Central memory CD8-positive, alpha-beta T cell (primary cell): ENCODE measurements at places on chromosomes 13 and 19.

DNA sequence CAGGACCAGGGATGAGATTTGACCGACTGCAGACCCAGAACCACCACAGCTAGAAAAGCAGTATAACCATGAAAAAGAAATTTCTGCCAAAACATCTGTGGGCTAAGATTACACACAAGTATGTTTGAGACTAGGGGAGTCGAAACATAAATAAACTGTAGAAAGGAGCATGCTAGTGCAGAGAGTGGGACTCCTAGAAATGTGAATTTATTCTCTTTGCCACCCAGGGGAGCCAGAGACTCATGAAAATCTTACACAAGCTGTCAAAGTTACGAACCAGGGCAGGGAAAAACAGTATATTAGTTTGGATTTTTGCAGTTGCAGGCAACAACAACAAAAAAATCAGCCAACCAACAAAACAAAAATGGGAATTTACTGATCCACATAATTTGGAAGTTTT is 12.3 kb upstream of the HSPH1 start:
- no peak for DNase-seq

DNA sequence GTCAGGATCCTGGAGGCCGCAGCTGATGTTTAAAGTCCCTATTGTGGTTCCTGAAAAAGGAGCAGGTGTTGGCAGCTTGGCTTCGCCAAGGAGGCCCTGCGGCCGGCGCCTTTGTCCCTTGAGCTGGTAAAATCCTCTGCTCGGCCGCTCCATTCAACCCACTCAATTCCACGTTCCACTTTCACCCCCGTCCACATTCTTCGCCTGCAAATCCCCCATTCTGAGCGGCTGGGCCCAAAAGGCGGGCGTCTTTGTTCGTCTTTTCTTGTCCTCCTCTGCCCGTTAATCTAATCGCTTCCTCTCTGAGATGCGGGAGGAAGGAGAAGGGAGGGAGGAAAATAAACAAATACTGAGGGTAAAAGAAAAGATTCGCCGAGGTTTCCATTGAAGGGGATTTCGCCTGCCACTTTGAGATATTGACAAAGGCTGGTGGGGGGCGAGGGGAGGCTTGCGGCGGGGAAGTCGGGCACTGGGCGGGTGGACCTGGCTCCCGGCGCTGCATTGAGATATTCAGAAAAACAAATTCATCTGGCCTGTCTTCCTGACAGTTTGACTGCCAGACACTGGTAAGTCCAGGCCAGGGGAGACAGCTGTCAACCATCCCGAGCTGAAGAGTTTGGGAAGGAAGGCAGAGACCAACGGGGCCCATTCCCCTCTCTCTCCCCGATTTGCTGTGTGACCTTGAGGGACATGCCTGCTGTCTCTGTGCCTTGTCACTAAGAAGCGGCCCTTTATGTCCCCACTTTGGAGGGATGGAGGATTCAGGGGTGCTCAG is 37.6 kb downstream of the ZNRF4 start:
- DNase-seq, result no peak

DNA sequence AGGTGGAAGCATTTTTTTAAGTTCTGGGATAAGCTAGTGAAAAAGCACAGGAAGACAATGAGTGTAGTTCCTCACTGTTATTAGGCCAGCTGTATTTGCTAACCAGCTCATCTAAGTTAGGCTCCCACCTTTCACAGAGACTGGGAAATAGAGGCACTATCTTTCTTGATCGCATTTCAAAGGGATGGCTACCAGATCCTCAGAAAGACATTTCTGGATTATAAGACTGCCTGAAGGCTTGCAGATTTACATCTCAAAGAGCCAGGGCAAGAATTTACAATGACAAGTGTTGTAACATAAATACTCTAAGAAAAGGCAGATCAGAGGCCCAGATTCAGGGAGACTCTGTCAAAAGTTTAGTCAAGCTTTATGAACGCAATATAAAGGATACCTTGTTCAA is 1005.5 kb downstream of the PCDH9 start:
- DNase-seq, result no peak

DNA sequence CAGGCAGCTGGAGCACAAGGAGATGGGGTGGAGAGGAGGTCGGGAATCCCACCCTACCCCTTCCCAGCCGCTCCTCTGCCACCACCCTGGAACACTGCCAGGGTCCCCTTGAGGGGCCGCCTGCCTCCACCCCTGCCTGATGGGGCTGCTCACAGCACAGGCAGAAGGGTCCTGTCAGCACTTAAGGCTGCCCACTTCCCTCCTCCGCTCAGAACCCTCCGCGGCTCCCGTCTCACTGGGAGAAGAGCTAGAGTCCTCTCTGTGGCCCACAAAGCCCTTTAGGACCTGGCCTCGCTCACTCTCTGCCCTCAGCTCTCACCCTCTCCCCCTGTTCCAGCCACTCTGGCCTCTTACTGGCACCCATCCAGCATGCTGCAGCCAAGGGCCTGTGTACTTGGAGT is 3.4 kb upstream of the POLD1 start:
- no peak for DNase-seq

DNA sequence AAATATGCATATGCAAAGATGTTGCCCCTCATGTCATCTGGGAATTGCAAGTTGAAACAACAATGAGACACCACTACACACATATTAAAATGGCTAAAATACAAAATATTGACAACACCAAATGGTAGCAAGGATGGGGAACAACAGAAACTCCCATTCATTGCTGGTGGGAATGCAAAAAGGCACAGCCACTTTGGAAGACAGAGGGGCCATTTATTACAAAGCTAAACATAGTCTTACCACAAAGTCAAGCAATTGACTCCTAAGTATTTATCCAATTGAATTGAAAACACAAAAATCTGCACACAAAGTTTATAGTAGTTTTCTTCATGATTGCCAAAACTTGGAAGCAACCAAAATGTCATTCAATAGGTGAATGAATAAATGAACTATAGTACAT is 6.1 kb upstream of the SERPINE3 start:
- DNase-seq, result no peak

DNA sequence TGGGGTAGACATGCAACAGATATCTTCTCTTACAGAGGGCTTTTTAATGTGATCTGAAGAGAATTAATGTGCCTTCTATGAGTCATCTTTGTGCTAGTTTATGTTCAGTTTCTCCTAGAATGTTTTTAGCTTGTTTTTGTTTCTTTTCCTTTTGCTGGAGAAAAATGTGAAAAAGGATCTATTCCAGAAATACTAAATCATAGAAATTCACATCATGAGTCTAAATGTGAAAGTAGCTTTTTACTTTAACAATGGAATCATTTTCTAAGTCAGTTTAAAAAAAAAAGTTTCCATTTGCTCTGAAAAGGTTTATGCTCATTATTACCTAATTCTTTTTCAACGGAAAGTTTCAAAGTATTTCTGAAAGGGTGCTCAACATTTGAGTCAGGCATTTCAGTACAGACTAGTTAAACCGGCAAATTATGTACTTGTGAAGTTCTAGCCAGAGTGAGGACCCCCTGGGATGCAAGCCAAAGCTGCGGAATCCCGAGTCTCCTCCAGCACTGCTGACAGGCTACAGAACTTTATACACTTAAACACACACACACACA is 72.9 kb downstream of the SPATA13 start:
- DNase-seq, result no peak

DNA sequence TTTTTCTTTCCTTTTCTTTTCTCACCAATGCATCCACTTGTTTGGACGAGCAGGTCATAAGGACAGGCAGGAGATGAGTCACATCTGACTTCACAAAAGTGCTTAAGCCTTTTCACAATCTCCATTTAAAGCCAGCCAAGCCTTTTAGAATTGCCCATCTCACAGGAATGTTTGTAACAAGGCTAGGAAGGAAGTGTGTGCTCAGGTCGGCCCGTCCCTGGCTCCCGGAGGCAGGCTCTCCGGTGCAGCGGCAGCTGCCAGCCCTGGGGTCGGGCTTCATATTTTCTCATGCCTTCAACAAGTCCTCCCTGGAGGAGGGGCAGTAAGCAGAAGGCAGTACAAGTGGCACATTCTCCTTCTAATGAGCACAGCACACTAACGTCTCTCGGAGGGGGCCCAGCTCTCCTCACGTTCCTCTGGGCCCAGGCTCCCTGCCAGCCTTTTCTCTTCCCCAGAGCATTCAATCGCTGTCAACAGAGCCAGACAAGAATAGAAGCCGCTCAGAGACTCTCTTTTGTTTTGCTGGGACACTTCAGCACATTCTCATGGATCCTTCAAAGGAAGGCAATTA is 180.5 kb downstream of the COL4A1 start:
- no peak for DNase-seq

DNA sequence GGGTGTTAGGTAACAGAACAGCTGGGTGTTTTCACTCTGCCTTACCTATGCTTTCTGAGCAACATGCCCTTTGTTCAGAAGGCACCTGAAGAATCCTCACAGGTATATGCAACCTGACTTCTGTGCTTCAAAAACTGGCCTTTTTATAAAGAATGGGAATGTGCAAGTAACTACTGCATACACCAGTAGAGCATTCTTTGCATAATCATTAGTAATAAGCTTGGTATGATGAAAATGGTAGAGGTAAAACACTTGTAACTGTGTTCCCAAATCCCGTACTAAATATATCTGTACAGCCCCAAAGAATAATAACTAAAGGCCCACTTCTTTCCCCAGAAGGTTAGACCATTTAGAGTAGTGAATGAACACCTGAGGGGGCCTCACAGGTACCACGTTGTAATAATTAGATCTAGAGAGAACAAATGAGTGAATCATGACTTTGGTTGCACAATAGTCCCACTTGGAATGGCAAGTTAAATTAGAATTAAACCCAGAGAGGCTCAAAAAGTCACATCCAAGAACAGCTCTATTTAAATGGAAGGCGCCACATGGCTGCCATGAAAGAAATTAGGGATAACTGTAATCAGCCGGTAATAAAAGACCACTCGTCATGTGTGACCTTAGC is 413.9 kb downstream of the KLF12 start:
- DNase-seq, result no peak

- no peak for DNase-seq
Observed at GRCh38 chr19:16233836-16234551, 36.3 kb downstream of the AP1M1 start.

DNA sequence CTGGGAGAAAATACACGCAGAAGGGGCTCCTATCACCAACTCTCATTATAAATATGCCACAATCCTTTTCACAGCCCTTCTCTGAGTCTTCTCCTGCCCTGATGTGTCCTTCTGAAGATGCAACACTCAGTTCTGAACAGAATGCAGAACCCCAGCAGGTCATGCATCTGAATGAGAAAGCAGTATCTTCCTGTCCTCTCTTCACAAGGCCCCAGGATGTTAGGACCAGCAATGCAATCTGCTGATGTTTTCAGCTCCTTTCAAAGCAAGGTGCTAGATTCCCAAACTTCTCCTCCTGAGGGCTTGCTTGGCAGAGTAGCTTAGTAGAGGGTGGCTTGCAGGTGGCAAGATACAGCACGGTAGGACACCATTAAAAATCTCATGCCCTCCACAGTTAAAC is 22.3 kb upstream of the DOCK9 start:
- DNase-seq, result no peak
